ENCODE measurements at places on chromosomes 1 and 21.
A peak's percentile ranks its signal among the peaks of the same experiment; 100 is the strongest.

DNA sequence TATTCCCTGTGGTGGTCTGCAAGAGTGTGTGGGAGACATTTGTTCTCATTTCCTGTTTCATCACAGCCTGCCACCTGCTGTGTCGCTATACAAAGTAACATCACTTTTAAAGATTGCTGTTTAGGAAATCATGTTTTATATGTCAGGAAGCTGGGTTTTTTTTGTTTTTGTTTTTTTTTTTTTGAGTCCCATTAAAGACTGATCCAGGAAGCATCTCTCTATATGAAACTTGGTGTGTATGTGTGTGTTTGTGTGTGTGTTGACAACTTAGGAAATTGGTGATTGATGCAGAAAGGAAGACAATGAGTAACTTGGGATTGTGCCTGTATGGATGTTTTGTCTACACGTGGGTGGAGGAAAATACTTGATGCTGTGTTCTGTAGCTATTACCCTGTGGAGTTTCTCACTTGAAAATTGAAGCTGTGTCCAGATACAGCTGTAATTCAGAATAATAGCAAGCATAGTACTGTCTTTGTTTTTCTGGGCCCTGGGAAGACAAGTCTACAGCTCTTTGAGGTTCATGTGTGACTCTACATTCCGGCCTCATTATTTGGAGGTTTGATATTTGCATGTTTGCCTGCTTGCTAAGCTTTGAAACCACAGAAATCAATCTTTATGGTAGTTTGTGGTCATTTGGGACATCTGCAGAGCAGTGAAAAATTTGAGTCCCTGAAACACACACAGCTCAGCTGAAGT is 47.9 kb downstream of the LAMC1 start:
- DNase-seq = no peak

DNA sequence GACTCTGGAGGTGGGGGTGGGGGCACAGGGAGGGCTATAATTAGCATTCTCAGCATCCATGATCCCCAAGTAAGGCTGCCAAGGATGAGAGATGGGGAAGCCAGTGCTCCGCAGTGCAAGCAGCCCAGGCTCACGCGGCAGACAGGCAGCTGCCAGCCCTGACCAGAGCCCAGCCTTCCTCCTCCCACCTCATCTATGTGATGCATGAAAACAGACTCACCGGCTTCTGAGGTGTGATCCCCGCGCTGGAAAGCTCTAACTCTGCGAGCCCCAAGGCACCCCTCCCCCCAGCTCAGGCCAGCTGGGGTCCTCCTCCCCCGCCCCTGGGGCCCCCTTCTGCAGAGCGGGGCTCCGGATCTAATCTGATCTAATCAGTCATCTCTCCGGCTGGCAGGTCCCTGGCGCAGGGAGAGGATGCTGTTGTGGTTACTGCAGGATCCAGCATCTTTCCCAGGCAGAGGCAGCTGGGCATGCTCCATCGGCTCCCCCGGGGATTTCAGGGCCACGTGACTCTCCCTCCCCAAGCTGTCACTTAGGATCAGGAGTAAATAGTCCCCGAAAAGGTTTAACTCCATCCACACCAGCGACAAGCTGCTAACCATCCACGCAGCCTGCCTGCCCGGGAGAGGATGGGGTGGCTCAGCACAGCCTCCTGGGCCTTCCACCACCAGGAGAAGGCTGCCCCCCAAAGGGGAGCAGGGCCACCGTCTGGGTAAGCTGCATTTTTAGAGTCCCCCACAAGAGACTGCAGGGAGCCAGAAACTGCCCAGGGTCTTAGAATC is at the start of gene PLEKHA6:
TSS of gene PLEKHA6 (minus strand) at position 456 of the 782 bp plus-strand sequence. CDS start 86,202 bp downstream, outside the sequence.
- no peak for DNase-seq

DNA sequence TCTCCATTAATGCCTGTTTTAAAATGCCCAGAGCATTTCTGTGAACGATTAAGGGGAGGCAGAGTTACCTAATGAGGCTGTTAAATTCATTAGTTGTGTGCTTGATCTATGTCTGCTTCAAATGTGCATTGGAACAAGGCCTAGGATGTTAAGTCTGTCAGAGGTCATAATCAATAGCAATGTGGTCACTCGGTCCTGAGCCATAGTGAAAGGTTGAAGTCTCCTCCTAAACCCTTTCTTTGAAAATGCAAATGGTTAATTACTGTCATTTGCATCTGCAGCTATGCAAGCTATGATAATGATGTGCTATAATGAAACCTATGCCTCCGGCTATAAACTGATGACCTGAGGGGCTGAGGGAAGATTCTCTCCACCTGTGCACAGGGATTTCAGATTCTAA is 114.2 kb upstream of the NR5A2 start:
- no peak for DNase-seq

DNA sequence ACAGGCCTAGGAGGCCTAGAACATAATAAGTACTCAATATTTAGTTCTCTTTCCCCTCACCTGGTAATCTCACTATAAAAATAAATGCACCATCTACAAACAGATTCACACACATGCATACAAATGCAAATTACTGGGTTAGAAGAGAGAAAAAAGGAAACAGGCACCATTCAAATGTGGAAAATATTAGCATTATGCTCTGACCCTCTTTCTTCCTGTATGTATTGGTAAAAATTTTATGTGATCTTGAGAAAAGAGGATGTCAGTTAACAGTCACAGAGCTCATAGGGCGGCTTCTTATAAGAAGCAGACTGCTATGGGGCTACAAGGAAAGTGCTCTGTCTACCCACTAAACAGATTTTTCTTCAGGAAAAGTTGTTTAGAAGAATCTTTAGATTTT is 565.4 kb downstream of the LMO4 start:
- no peak for DNase-seq

DNA sequence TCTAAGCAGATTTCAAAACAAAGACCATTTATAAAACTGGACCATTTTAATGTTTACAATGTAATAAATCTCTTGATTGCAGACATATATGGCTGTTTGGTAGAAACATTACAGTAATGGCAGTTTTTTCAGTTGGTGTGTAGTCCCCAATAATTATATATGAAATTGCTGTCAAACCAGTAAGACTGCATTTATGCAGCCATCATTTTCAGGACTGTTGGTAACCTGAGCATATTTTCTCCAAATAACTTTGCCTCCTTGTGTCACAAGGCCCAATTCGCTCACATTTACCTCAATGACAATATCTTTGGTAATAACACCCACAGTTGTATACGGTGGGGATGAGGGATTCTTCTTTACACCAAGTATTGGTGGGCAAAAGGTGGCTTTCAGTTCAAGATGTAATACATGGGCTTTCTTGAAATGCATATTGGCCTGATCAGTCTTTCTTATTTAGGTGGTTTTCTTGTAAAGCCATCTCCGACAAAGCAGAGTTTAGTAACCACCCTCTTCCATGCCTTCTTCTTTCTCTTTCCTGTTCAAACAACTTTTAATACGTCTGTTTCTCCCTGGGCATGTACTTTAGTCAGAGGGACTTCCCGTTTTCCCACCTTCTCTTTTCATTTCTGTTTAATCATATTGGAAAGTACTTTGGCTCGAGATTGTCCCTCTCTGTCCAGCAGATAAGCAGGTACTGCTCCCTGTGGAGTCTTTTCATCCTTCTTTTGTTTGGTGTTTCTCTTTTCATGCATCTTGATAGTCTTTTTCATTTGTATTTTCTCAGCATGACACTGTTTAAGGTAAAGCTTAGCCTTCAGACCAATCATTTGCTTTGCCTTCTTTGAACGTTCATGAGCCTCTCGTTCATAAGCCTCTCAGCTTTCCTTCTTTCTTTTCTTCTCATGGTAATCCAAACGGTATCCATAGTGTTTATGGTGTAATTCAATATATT is 30.4 kb downstream of the ATP2B4 start:
- no peak for DNase-seq

GRCh38 chr1:245859493-245860114 is 647.5 kb downstream of the SMYD3 start:
- no peak for DNase-seq

DNA sequence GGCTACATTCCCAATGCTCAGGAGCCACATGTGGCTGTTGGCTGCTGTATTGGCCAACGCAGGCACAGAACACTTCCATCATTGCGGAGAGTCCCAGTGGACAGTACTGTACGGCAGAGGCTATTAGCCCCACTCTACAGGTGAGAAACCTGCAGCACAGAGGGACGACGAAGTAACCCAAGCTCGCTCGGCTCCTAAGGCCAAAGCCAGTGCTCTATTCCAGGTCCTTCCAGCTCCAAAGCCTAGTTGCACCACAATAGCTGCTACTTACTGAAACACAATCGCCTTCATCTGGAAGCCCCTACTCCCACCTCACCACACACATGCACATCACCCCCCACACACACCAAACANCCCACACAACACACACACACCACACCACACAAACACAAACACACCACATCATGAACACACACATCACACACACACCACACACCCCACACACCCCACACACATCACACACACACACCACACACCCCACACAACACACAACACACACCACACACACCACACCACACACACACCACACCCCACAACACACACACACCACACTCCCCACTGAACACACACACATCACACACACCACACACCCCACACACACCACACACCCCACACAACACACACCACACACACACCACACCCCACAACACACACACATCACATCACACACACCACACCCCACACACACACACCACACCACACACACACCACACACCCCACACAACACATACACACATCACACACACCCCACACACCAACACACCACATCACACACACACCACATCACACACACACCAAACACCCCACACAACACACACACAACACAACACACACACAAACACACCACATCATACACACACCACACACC is 3.2 kb downstream of the LYPD8 start:
- no peak for DNase-seq

GRCh38 chr1:21621051-21621450 is 48.1 kb downstream of the RAP1GAP start:
- no peak for DNase-seq

DNA sequence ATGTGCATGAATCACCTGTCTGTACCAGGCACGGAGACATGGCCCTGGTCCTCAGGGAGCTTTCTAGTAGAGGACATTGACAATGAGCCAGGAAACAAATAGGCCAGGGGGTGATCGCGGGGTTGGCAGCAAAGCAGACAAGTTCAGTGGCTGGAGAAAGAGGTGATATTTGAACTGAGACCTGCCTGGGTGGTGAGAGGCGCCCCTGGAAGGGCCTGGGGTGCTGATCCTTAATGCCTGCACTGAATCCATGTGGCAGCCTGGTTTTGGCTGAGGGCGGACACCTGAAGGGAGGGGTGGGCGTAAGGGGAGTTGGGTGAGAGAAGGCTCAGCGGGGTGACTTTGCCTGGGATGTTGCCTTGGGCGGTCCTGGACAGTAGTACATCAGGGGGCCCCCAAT is 35.9 kb downstream of the URB2 start:
- DNase-seq = no peak

- DNase-seq = no peak
These were observed 2.7 kb downstream of the HUNK start for GRCh38 chr21:31875496-31876015.

GRCh38 chr1:36400825-36401601 is 3.3 kb upstream of the LSM10 start:
- peak; percentile 92 for DNase-seq

GRCh38 chr1:22123071-22123390 is 19.9 kb downstream of the WNT4 start:
- DNase-seq = no peak

DNA sequence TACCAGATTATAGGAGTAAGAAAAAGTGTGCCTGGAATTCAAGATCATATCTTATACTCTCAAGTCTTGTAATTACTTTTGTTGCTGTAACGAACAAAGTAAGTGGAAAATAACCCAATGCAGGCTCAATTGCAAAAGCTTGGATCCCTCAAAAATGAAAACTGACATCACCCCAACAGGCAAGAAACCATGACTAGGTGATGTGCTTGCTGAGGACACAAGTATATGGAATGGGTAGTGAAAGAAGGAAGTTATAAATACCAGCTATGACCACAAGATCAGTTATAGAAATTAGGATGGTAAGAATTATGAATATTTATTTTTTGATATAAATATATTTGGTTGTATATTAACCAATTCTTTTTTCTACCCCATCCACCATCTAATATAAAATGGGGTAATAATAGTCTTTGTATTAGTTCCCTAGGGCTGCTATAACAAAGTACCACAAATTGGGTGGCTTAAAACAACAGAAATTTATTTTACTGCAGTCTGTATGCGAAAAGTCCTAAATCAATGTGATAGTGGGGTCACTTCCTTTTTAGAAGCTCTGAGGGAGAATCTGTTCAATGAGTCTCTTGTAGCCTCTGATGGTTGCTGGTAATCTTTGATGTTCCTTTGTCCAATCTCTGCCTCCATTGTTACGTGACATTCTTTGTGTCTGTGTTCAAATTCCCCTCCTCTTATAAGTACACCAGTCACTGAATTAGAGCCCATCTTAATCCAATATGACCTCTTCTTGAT is 45.0 kb downstream of the DUSP10 start:
- no peak for DNase-seq

DNA sequence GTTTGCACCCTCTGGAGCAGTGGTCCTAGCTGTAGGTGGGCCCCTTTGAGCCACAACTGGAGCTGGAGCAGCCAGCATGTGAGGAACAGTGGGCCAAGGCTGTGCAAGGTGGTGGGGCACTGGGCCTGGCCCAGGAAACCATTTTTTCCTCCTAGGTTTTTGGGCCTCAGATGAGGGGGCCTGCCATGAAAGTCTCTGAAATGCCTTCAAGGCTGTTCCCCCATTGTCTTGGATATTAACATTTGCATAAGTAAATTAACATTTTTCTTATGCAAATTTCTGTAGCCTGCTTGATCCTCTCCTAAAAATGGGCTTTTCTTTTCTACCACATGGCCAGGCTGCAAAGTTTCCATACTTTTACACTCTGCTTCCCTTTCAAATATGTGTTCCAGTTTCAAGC is 212.0 kb downstream of the NTNG1 start:
- no peak for DNase-seq

DNA sequence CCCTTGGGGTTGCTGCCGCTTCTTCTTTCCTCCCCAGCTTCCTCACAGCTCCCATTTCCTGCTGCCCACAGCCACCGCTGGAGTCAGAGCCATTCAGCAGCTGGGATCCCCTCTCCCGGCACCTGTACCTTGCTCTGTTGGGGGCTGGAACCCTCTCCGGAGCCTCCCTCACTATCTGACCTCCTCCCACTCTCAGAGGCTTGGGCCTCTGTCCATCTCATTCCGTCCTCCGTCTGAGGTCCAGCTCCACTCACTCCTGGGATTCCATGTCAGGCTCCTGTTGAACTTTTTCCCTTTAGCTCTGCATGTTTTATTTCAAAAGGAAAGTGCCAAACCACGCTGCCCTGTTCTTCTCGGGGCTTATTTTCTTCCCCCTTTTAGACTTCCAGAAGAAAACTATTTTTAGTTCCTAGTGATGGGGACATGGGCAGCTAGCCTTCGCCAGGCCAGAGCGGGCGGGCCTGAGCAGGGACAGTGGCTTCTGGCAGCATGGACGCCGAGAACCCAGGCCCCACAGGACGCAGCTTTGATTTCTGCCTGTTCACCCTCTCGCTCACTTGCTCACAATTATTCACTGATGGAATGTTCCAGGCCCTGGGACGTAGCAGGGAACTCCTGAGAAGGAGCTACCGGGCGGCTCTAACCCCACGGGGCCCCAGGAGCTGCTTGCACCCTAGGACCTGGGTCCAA is 79.2 kb downstream of the ARHGEF10L start:
- DNase-seq = no peak
